ENCODE measurements at places on chromosomes 2 and 18. TPM values are rescaled to one million over a fixed set of nuclear protein-coding genes. Genes with fewer than 3 reads are reported as not detected.

- DNase-seq = no peak
- no peak overlapping the region for H3K27ac ChIP-seq
- H3K27me3 ChIP-seq = no peaks in the 10 kb centered on the region
- H3K36me3 ChIP-seq = no peaks in the 10 kb centered on the region
These were observed 239.8 kb downstream of the CALCRL start for GRCh38 chr2:187208199-187208785.

DNA sequence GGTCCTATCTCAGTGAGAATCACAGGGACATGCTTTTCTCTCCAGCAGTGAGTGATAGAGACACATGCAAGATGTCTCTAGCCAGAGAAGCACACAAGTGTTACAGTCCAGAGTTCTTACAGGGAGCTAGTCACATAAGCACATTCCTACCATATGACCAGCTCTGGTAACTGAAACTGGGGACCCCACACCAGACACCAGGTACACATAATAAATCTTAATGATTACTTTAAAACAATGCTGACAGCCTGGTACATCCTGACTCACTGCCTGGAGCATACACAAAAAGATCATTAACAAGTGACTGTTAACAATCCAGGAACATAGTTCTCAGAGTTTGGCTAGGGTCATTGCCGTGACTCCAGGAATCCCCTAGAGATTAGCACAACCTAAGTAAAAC, 53.6 kb downstream of the GALNT1 start:
- H3K27me3 ChIP-seq = no peaks in the 10 kb centered on the region
- no peak overlapping the region for H3K4me3 ChIP-seq
- no peaks in the 10 kb centered on the region for H3K4me1 ChIP-seq
- no peak for DNase-seq
- H3K27ac ChIP-seq = no peak overlapping the region

- no peak for DNase-seq
- no peaks in the 10 kb centered on the region for H3K36me3 ChIP-seq
- H3K27ac ChIP-seq = no peak overlapping the region
- H3K4me1 ChIP-seq = no peaks in the 10 kb centered on the region
- no peak overlapping the region for H3K4me3 ChIP-seq
These were observed 27.5 kb downstream of the SOS1 start for GRCh38 chr2:39093218-39093898.

GRCh38 chr18:7062811-7063210, 54.8 kb downstream of the LAMA1 start:
- no peaks in the 10 kb centered on the region for H3K27me3 ChIP-seq
- H3K4me1 ChIP-seq = no peaks in the 10 kb centered on the region
- no peak overlapping the region for H3K4me3 ChIP-seq
- H3K27ac ChIP-seq = no peak overlapping the region
- DNase-seq = no peak

- H3K4me1 ChIP-seq = peaks cover 5% of the 10 kb centered on the region
- no peak overlapping the region for H3K27ac ChIP-seq
- no peaks in the 10 kb centered on the region for H3K27me3 ChIP-seq
- DNase-seq = no peak
These were observed 49.0 kb upstream of the GLI2 start for GRCh38 chr2:120686511-120687168.

DNA sequence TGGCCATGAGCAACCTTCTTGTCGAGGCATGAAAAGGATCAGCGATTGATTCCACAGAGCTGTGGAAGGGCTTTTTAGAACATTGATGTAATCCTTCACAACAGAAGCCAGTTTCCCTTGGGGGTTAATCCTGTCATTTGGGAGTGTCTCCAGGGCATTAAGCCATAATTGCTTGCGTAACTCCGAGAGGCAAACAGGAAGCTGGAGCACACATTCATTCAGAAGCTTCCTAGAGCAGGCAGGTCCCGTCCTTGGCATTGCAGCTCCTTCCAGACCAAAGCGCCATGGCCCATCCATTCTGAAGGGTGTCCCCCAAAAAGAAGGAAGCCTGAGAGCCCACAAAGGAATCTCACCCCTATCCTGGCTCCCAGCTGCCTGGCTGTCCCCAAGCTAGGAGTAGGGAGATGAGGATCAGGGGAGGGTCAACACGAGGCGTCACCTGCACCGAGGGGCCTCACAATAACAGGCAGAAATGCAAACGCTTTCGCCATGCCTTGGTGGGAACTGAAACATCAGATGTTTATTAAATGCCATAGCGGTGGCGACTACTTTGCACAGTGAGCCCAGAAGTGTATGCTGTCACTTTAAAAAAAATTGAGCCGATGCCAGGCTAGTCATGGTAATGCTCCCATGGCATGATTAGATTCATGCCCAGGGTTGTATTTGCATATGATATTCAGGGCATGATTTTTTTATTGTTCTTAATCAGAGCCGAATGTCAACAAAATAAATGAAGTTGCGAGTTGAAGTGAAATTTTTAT, 339.4 kb downstream of the BCL11A start:
- H3K36me3 ChIP-seq = no peaks in the 10 kb centered on the region
- no peak overlapping the region for H3K4me3 ChIP-seq
- peak; percentile 88 for DNase-seq

DNA sequence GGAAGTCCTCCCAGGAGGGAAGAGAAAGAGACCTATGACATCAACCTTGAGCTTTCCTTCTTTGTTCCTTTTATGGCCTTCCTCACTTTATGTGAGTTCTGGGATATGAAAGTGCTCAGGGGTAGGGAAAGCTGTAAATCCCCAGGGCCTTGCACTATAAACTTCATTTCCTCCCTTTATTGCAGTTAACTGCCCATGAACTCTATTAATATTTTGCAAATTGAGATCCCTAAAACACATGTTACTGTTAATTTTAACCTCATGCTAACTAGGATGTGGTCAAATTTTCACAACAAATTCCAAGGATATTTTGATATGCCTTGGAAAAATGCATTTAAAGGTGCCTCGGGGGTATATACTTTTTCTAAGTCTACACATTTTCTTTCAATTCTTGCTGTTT, 359.9 kb downstream of the OSR1 start:
- H3K4me3 ChIP-seq = no peak overlapping the region
- H3K27ac ChIP-seq = no peak overlapping the region
- H3K4me1 ChIP-seq = no peaks in the 10 kb centered on the region
- no peaks in the 10 kb centered on the region for H3K27me3 ChIP-seq
- DNase-seq = no peak

GALR1 gene
- 0.14 TPM for total RNA-seq

DNA sequence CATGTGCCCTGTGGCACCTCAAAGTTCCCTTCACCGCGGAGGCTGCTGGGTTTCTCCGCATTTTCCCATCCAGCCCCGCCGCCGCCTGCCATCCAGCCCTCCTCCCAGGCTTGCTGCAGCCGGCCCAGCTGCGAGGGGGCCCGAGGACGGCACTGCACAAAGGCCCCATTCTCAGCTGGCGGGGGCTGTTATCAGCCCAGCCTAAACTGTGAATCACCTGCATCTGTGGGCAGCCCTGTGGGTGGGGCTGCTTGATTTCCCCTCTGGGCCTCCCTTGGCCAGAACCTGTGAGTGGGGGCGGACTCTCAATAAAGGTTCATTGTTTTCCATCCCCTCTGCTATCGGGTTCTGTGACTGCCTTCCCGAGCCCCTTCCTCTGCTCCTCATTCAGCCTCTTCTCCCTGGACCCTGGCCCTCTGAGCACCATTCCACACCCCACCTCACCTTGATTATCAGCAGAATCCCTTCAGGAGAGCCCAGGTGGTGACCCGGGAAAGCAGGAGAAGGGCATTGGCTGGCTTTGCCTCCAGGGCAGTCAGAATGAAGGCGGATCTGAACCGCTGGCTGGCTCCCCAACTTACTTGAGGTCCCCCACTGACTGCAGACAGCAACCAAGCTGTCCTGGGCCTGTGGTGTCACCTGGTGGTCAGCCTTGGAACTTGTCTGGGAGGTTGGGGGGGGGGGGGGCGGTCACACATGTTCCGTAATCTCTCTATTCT, 204.5 kb downstream of the ZFP36L2 start:
- H3K36me3 ChIP-seq = no peaks in the 10 kb centered on the region
- H3K4me1 ChIP-seq = no peaks in the 10 kb centered on the region
- no peak for DNase-seq
- H3K4me3 ChIP-seq = no peak overlapping the region
- no peaks in the 10 kb centered on the region for H3K27me3 ChIP-seq

- no peak for DNase-seq
- H3K27ac ChIP-seq = no peak overlapping the region
- no peaks in the 10 kb centered on the region for H3K4me1 ChIP-seq
- no peak overlapping the region for H3K4me3 ChIP-seq
- no peaks in the 10 kb centered on the region for H3K36me3 ChIP-seq
These were observed 724.5 kb downstream of the EPHA4 start for GRCh38 chr2:220847589-220847988.

GRCh38 chr2:190136825-190137224, 74.3 kb upstream of the MSTN start:
- H3K27ac ChIP-seq = no peak overlapping the region
- DNase-seq = no peak
- H3K36me3 ChIP-seq = no peaks in the 10 kb centered on the region
- H3K27me3 ChIP-seq = no peaks in the 10 kb centered on the region
- no peaks in the 10 kb centered on the region for H3K4me1 ChIP-seq

ARHGAP25 gene
- total RNA-seq = 5.0 TPM

- no peaks in the 10 kb centered on the region for H3K27me3 ChIP-seq
- no peaks in the 10 kb centered on the region for H3K36me3 ChIP-seq
- no peak overlapping the region for H3K27ac ChIP-seq
- H3K4me1 ChIP-seq = no peaks in the 10 kb centered on the region
- no peak overlapping the region for H3K4me3 ChIP-seq
- no peak for DNase-seq
These were observed 217.2 kb downstream of the LDLRAD4 start for GRCh38 chr18:13435586-13436333.

DNA sequence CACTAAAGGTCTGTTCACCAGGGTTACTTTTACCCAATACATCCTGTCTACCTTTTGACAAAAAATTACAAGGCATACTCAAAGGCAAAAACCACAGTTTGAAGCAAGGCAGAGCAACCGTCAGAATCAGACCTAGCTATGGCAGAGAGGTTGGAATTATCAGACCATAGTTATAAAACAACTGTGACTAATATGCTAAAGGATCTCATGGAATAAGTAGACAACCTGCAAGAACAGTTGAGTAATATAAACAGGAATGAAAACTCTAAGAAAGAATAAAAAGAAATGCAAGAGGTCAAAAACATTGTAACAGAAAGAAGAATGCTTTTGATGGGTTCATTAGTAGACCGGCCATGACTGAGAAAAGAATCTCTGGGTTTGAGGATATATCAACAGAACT, 318.8 kb upstream of the KCNH7 start:
- H3K4me3 ChIP-seq = no peak overlapping the region
- DNase-seq = no peak
- no peak overlapping the region for H3K27ac ChIP-seq
- no peaks in the 10 kb centered on the region for H3K4me1 ChIP-seq
- H3K36me3 ChIP-seq = no peaks in the 10 kb centered on the region

DNA sequence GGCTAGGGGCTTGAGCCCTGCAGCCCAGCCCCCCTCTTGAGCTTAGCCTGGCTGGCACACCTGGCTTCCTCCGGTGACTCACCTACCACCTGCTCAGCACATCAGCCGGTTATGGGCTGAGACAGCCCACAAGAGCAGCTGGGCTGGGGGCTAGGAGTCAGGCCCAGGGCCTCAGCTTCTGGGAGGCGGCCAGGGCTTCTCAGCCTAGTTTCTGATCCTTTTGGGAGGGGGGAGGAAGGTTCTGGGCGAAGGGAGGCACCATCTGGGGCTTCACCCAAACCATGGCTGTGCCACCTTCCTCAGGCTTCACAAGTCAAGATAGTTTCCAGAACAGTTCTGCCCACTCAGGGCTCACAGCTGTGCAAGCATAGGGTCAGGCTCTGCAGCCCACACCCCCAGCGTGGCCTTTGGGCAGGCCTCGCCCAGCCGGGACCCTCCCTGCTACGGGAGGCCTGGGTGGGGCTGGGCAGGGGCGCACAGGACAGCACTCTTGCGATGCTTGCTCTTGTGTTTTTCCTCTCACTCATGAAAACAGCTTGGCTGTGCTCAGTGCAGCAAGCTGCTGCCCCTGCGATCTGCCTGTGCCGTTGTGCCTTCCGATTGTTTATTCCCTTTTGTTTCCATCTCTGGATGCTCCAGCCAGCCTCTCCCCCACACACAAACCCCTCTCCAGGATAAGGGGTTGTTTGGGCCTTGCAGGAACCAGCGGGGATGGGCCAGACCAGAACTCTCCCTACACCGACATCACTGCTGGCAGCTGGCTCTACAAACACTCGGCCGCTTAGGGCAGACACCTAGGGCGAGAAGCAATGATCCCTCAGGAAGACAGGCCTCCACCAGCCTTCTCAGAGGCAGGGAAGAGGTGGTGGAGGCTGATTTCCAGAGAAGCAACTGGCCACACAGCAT, 26.1 kb upstream of the SEMA4C start:
- H3K27me3 ChIP-seq = no peaks in the 10 kb centered on the region
- no peak overlapping the region for H3K4me3 ChIP-seq
- no peaks in the 10 kb centered on the region for H3K4me1 ChIP-seq
- H3K27ac ChIP-seq = peak overlapping the region; percentile 10
- DNase-seq = no peak

CFC1 gene
- total RNA-seq = 6.6 TPM

DNA sequence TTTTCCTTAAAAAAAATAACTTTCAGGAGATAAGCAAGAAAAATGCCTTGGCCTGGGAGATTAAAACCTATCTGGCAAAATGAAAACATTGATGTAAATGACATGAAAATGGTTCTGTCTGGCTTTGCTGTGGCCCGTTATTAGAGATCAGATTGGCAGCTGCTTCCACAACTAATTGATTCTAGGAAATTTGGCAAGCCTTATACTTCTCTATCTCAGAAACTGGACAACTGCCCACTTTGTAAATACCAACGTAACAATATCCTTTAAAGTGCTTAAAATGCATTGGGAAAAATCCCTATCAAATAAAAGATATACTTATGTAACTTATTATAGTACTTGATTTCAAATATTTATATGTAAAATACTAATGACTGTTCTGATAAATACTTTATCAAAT, 14.2 kb upstream of the SKA1 start:
- H3K4me3 ChIP-seq = no peak overlapping the region
- H3K27ac ChIP-seq = no peak overlapping the region
- no peaks in the 10 kb centered on the region for H3K36me3 ChIP-seq

DNA sequence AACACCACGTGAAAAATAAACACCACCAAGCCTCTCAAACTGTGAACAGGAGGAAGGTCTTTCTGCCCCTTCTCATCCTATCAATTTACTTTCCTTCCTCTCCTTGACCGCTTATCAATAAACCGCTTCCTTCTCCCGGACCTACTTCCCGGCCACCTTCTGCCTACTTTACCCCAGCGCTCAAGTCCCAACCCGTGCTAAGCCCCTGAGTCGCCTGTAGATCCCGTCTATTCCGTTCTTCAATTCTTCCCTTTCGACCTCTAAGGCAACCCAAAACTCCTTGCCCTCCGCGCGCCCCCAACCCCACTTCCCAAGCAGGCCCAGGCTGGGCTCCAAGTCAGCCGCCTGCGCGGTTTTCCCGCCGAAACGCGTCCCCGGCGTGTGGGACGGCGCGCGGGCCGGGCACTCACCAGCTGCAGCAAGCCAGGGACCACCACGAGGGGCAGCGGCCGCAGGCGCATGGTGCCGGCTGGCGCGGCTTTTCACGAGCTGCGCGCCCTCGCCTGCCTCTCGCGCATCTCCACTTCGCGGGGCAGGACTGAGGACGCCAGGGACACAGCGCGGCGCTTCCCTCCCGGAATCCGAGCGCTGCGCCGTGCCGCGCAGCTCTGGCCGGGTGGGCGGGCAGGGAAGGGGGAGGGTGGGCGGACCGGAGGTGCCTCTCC, at the start of gene NXPH2:
TSS of gene NXPH2 (minus strand) at position 610 of the 665 bp plus-strand sequence. CDS start at position 461, 149 bp downstream.
- H3K4me3 ChIP-seq = peak within 1 kb of the TSS; percentile 19
- H3K36me3 ChIP-seq = no peaks in the 10 kb centered on the region
- H3K27ac ChIP-seq = no peak within 1 kb of the TSS
- no peak for DNase-seq
- peaks cover 11% of the 10 kb centered on the region for H3K27me3 ChIP-seq

PROKR1 gene
- total RNA-seq = not detected

GRCh38 chr18:50013363-50014138, 181.4 kb downstream of the MYO5B start:
- H3K4me1 ChIP-seq = no peaks in the 10 kb centered on the region
- H3K36me3 ChIP-seq = no peaks in the 10 kb centered on the region
- no peaks in the 10 kb centered on the region for H3K27me3 ChIP-seq
- H3K4me3 ChIP-seq = no peak overlapping the region
- H3K27ac ChIP-seq = no peak overlapping the region
